ENCODE measurements at places on chromosomes 2 and 18. TPM values are rescaled to one million over a fixed set of nuclear protein-coding genes. Genes with fewer than 3 reads are reported as not detected.

TTC31 gene
- total RNA-seq: 28.3 TPM

PTPRN gene
- total RNA-seq: not detected

FKBP7 gene
- 9.7 TPM for total RNA-seq

ARHGAP15 gene
- total RNA-seq: not detected

SLC23A3 gene
- 0.38 TPM for total RNA-seq

ACKR3 gene
- total RNA-seq: not detected

GRCh38 chr18:79573921-79574491 lies 105.6 kb upstream of the CTDP1 start:
- no peak for DNase-seq

DNA sequence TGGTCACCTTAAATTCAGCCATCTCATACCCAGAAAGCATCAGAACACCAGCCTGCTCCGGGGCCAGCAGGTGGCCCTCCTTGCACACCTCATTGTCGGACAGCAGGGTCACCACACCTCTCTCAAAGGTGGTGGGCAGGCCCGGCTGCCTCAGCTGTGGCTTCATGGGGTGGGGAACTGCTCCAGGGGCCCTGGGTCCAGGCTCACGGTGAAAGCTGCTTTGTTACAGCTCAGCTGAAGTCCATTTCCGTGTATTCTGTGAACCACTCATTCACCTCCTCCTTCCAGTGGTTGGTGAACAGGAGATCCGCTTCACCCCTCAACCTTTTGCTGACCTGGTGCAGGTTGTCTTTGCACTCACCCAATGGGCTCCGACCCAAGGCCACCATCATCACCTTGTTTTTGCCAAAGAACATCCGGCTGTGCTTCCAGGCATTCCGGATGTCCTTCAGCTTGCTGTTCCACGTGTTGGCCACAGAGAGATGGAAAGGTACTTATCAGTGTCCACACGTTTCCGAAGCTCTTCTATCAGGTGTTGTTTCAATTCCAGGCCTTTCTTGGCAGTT lies 78.6 kb upstream of the LDLRAD4 start:
- DNase-seq: peak; percentile 80

DNA sequence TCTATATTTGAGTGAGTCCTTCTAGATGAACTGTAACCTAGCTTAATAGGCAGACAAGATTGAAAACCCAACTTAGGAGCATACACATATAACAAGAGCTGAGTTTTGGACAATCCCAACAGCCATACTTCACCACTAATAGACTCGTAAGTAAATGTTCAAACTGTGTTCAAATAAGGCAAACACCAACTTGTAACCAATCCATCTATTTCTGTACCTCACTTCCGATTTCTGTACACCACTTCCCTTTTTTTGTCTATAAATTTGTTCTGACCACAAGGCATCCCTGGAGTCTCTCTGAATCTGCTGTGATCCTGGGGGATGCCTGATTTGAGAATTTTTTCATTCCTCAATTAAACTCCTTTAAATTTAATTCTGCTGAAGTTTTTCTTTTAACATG lies 1149.1 kb upstream of the NRXN1 start:
- no peak for DNase-seq

All from HepG2 (cell line).